ENCODE measurements at places on chromosomes 13 and 19.
A peak's percentile ranks its signal among the peaks of the same experiment; 100 is the strongest.

DNA sequence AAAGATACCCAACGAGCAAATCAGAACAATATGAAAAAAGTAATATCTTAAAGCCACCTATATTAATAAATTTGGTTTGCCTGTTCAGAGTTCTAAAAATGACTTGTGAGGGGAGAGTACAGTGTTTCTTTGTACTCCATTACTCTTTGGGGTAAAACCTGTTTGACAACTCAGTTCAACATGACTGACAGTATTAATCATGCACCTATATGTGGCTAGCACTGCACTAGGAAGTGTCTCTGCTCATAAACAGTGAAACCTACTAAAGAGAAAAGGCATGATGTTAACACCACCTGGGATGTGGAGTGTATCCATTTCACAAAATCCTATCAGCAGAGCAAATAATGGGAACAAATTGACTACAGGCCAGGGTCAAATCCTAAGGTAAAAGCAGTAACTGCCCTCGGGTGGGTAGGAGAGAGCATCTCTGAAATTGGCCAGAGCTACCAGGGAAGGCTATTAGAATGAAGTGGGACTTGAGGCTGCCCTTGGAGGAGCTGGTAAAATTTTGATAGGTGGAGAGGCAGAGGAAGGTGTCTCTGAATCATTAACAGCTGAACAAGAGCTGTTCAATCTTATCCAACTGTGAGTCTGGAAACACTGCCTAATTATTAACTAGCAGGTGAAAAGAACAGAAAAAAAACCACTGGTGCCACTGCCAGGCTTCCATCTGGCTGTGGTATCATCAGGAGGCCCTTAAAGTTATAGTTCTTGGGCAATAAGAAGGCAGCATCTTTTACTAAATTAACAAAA is 365.1 kb downstream of the DNAJC15 start:
- peak; percentile 16 for DNase-seq

- DNase-seq, result no peak
These were observed 263.7 kb downstream of the SLITRK6 start for GRCh38 chr13:85535316-85536084.

- DNase-seq, result no peak
These were observed 12.4 kb upstream of the ELAVL1 start for GRCh38 chr19:8017808-8018207.

- no peak for DNase-seq
These were observed 27.6 kb upstream of the SIN3B start for GRCh38 chr19:16801600-16802013.

GRCh38 chr19:6730941-6731670 is 6.3 kb downstream of the GPR108 start:
- no peak for DNase-seq

- DNase-seq, result no peak
These were observed 84.5 kb downstream of the DCLK1 start for GRCh38 chr13:36046672-36047071.

GRCh38 chr19:44856421-44857083 is 10.5 kb downstream of the NECTIN2 start:
- no peak for DNase-seq

- DNase-seq, result no peak
These were observed 6.7 kb downstream of the KCNJ14 start for GRCh38 chr19:48461982-48462655.

- DNase-seq, result peak; percentile 89
These were observed 436 bp upstream of the BBC3 start for GRCh38 chr19:47231215-47232054.
